ENCODE measurements at places on chromosomes 3 and 15. TPM values are rescaled to one million over a fixed set of nuclear protein-coding genes. Genes with fewer than 3 reads are reported as not detected.

- H3K36me3 ChIP-seq: no peaks in the 10 kb centered on the region
- H3K4me1 ChIP-seq: no peaks in the 10 kb centered on the region
- no peak for DNase-seq
- no peak overlapping the region for H3K4me3 ChIP-seq
Measured at GRCh38 chr3:21638488-21638887, 112.5 kb downstream of the ZNF385D start.

DNA sequence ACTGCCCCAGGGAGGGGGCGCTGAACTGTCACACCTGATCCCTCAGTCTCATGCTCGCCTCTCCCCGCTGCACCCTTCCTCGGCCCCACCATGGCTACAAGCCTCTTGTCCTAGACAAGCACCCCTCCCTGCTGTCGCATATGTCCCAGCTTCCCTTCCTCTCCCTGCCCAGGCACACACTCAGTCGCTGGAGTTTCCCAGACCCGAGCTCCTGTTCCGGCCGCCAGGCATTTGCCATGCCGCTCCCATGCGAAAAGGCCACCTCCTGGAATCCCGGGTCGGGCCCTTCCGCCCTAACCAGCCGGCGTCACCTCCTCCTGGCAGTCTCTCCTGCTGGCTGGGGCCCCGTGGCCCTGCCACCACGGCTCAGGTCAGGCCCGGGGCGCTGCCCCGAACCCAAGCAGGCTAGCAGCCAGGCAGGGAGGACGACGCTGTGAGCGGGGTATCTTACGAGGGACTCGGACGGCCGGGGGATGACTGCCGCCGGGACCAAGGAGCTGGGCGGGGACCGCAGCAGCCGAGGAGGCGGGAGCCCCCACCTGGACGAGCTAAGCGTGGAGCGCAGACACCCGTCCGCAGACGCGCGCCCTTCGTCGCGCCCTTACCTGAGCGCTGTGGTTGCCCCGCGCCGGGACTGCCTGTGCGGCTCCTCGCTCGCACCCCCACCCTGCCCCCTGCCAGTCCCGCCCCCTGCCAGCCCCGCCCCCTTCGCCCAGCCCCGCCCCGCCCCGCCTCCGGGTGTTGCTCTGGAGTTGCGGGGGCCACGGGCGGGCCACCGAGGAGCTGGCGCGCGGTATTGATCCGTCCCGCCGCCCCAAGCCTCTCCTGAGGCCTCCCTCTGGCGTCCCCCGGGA, at the start of gene ALS2CL:
TSS of gene ALS2CL (minus strand) at position 642 of the 854 bp plus-strand sequence. CDS start 4,239 bp downstream, outside the sequence.
- H3K27ac ChIP-seq: peak within 1 kb of the TSS; percentile 98
- H3K36me3 ChIP-seq: no peaks in the 10 kb centered on the region
- no peaks in the 10 kb centered on the region for H3K27me3 ChIP-seq
- peak within 1 kb of the TSS; percentile 92 for H3K4me3 ChIP-seq
- H3K4me1 ChIP-seq: peaks cover 21% of the 10 kb centered on the region
- DNase-seq: peak; percentile 41

DNA sequence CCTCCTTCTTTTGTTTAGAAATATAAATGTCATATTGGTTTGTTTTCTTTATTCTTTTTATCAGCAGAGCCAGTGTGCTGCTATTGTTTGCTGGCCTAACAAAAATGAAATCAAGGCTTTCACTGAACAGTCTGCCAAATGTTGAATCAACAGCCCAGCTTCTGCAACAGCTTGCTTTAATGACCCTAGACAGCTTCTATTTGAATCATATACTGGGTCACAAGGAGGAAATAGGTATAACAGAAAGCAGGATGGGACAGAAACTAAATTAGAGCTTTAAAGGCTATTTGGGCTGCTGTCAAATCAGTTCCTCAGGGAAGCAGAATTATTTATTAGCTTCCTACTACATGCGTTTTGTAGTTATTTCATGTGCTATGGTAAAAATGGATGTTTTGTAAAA, 12.1 kb upstream of the DNAJC13 start:
- DNase-seq: no peak
- H3K4me1 ChIP-seq: no peaks in the 10 kb centered on the region
- H3K4me3 ChIP-seq: no peak overlapping the region
- H3K27me3 ChIP-seq: no peaks in the 10 kb centered on the region
- no peak overlapping the region for H3K27ac ChIP-seq
- H3K36me3 ChIP-seq: no peaks in the 10 kb centered on the region

GRCh38 chr3:186624598-186624997, 11.7 kb downstream of the AHSG start:
- H3K4me1 ChIP-seq: no peaks in the 10 kb centered on the region
- H3K4me3 ChIP-seq: no peak overlapping the region
- no peaks in the 10 kb centered on the region for H3K27me3 ChIP-seq

GRCh38 chr3:107791027-107791426, 268.3 kb downstream of the BBX start:
- H3K27ac ChIP-seq: no peak overlapping the region
- no peak overlapping the region for H3K4me3 ChIP-seq

- H3K4me1 ChIP-seq: no peaks in the 10 kb centered on the region
- H3K4me3 ChIP-seq: no peak overlapping the region
- no peak for DNase-seq
- no peaks in the 10 kb centered on the region for H3K27me3 ChIP-seq
- H3K36me3 ChIP-seq: no peaks in the 10 kb centered on the region
Measured at GRCh38 chr3:178833695-178834094, 237.9 kb downstream of the ZMAT3 start.

GRCh38 chr3:112348943-112349342, 16.0 kb downstream of the CD200 start:
- H3K27ac ChIP-seq: no peak overlapping the region
- no peak for DNase-seq
- H3K27me3 ChIP-seq: no peaks in the 10 kb centered on the region
- H3K4me3 ChIP-seq: no peak overlapping the region
- no peaks in the 10 kb centered on the region for H3K36me3 ChIP-seq

Gene GOLGA6B
- 0.22 TPM for total RNA-seq

Gene PLA2G4E
- not detected for total RNA-seq

DNA sequence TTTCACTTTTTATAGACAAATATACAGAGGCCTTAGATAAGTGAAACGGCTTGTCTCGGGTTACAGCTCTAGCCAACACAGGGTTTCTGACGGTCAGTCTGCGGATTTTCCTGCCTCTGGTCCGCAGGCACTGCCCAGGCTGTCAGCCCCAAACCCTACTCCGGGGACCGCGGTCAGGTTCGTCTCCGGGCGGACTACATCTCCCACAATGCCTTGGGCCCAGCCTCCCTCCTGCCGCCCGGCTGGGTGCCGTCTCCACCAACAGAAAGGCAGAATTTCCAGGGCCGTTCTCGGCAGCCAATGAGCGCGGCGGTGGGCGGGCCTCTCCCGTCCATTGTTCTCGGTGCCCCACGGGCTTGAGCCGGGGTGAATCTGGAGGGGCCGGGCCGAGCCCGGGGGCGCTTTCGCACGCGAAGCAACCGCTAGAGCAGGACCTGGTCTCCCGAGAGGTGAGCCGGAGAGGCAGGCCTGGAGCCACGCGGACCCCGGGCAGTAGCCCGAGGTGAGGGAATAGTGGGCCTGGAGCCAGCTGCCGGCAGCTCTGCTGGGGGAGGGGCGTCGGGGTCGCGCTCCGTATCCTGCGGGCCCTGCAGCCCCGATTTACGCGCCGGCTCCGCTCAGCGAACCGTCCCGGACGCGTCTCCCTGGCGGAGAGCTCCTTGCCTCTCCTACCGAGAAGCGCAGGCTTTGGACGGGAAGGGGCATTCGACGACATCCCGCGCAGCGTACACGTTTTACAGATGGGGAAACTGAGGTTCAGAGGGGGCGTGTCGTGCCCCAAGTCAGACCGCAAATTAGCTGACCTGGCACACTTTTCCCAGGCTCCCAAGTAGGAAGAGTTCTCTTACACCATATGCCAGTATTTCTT, at the start of gene ZSCAN2:
TSS of gene ZSCAN2 (plus strand) at position 323 of the 868 bp plus-strand sequence. CDS start 2,919 bp downstream, outside the sequence.
- peaks cover 6% of the 10 kb centered on the region for H3K4me1 ChIP-seq
- DNase-seq: peak; percentile 94
- peak within 1 kb of the TSS; percentile 24 for H3K27ac ChIP-seq
- no peaks in the 10 kb centered on the region for H3K27me3 ChIP-seq

Gene PLA2G4D
- total RNA-seq: 1.4 TPM

DNA sequence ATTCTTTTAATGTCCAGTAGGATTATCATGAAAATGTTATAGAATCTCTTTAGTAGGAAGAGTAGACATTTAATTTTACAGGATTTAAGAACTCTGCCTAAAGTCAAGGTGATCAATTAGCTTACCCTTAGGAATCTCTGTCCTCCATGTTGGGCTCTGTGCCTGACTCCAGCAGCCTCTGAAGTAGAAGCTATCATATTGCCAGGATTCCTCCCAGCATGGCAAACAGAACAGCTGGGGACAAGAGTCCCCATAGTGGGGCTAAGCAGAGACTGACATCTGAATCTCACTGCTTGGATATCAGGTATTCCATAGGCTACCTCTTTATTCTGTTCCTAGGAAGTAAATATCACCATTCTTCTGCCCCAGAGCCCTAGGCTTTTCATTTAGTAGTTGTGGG, 1.5 kb downstream of the SLC15A2 start:
- H3K27me3 ChIP-seq: no peaks in the 10 kb centered on the region
- no peak overlapping the region for H3K27ac ChIP-seq
- no peaks in the 10 kb centered on the region for H3K4me1 ChIP-seq
- no peaks in the 10 kb centered on the region for H3K36me3 ChIP-seq

- H3K27ac ChIP-seq: no peak overlapping the region
- H3K27me3 ChIP-seq: no peaks in the 10 kb centered on the region
- peaks cover 30% of the 10 kb centered on the region for H3K36me3 ChIP-seq
- H3K4me1 ChIP-seq: 0 out of 2 replicates have a peak, but pooled peaks cover under 1% of the 10 kb centered on the region
- DNase-seq: no peak
Measured at GRCh38 chr3:119230071-119230470, 10.6 kb downstream of the B4GALT4 start.

GRCh38 chr3:159293493-159293892, 491.6 kb downstream of the MFSD1 start:
- no peaks in the 10 kb centered on the region for H3K27me3 ChIP-seq
- H3K4me1 ChIP-seq: no peaks in the 10 kb centered on the region
- no peak overlapping the region for H3K4me3 ChIP-seq
- H3K27ac ChIP-seq: no peak overlapping the region

Gene KCNMB2
- total RNA-seq: not detected

- no peak overlapping the region for H3K27ac ChIP-seq
Measured at GRCh38 chr3:110971010-110971601, 100.5 kb upstream of the NECTIN3 start.

DNA sequence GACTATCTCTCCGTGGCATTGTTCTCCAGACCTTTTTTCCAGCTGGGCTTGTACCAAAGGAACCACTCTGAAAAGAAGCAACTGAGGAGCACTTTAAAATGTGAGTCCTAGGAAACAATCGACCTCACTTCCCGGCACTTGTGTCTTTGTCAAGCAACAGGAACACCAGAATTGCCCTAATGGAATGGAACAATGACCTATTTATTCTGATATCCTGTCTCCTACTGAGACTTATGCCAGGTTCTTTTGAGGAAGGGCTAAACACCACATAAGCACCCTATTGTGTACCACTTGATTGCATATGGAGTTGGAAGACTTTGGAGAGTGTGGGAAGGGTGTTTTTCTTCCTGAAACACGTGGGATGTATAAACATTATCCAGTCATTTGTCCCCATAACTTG, 56.8 kb upstream of the TGFBR2 start:
- H3K27me3 ChIP-seq: no peaks in the 10 kb centered on the region
- no peaks in the 10 kb centered on the region for H3K36me3 ChIP-seq
- no peaks in the 10 kb centered on the region for H3K4me1 ChIP-seq
- no peak for DNase-seq
- H3K27ac ChIP-seq: no peak overlapping the region

DNA sequence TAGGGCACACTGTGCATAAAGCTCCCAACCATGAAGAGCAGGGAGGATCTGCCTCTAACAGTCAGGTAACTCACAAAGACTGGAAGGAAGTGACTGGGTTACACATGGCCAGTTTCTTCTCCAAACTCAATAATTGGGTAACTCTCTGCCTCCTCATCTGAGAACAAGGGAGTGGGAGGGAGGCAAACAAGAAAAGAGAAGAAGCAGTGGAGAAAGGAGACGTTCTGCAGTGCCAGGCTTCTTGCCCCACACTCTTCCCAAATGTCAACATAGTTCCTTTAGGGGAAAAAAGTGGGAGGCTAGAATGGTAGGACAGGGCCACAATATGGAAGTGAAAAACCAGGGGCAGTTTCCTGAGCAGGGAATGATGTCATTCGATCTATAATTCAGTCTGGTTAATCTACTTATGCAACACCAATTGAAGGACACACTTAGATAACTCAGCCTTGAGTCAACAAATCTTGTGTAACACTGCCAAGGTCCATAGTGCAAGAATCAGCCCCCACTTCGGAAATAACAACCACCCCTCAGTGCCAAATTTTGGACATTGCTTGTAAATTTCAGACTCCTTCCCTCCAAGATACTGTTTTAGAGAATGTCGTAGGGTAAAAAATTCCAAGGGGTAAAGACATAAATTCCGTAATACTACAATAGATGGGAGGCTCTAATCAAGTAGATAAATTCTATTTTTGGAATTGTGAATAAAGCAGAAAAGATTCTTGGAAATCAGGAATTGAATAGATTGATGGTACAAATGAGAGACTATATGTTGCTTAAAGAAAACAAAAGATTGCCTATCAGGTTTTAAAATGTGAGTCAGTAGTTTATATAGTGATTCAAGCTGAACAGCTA, 143.0 kb downstream of the LPP start:
- no peaks in the 10 kb centered on the region for H3K27me3 ChIP-seq
- peaks cover 55% of the 10 kb centered on the region for H3K4me1 ChIP-seq
- peak overlapping the region; percentile 77 for H3K27ac ChIP-seq
- no peak for DNase-seq
- H3K36me3 ChIP-seq: no peaks in the 10 kb centered on the region
- H3K4me3 ChIP-seq: peak overlapping the region; percentile 2

DNA sequence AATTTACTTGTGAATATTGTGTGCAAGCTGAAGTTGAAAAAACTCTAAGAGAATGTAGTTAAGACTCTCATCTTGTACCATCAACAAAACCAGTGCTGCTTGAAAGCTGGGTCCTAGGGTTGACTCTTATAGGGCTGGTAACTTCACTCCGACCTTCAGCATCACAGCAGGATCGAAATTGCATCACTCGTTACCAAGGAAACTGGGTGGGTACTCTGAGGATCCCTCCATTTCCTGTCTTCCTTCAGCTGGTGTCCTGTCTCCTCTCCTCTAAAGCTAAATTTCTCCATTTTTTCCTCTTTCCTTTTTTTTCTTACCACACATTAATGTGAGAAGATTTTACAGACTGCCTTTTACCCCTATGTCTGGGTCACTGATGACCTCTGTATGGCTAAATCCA, 3.0 kb upstream of the APH1B start:
- no peaks in the 10 kb centered on the region for H3K27me3 ChIP-seq
- H3K27ac ChIP-seq: no peak overlapping the region
- no peak overlapping the region for H3K4me3 ChIP-seq

GRCh38 chr15:62565634-62566026, 400.5 kb upstream of the C2CD4B start:
- H3K4me1 ChIP-seq: peaks cover 13% of the 10 kb centered on the region
- no peaks in the 10 kb centered on the region for H3K27me3 ChIP-seq
- H3K36me3 ChIP-seq: no peaks in the 10 kb centered on the region
- no peak overlapping the region for H3K4me3 ChIP-seq
- DNase-seq: no peak
- H3K27ac ChIP-seq: no peak overlapping the region

DNA sequence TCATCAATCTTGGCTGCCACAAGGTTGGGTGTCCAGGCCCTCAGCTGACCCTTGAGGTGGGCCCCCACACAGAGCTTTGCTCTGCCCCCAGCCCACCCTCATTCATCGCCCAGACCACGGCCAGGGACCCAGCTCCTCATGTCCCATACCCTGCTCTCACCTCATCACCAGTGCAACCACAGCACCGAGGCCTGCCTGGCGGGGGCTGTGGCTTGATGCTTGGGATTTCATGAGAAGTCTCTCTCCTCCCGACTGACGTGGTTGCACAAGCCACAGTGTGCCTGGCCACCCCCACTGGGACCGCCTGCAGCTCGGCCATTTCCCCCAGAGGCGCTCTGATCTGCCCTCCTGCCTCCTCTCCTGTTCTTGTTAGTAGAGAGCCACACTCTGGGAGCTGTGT, 45.4 kb upstream of the MTMR10 start:
- no peak overlapping the region for H3K27ac ChIP-seq
- no peak for DNase-seq
- H3K4me3 ChIP-seq: no peak overlapping the region
- peaks cover 26% of the 10 kb centered on the region for H3K27me3 ChIP-seq
- H3K36me3 ChIP-seq: no peaks in the 10 kb centered on the region

All from PC-9 (cell line).